ENCODE measurements at places on chromosomes 7 and 10.

GRCh38 chr7:92699560-92699959, 109.4 kb upstream of the FAM133B start:
- DNase-seq = no peak

DNA sequence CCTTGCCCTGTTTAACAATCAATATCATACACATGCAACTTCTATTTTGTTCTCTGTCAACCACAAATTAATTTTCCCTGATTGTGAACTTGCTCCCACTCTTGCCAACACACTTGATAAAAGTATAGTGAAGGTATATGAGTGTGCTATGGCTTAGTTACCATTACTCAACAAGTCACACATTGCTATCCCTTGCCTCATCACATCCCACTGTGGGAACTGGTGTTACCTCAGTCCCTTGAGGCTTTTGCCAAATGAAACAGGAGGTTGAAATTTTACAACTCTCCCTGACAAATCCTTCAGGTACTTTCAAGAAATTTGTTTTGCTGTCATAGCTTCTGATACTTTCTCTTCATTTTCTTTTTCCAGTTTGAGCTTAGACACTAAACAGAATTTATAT, 472.5 kb upstream of the SEMA3D start:
- no peak for DNase-seq

DNA sequence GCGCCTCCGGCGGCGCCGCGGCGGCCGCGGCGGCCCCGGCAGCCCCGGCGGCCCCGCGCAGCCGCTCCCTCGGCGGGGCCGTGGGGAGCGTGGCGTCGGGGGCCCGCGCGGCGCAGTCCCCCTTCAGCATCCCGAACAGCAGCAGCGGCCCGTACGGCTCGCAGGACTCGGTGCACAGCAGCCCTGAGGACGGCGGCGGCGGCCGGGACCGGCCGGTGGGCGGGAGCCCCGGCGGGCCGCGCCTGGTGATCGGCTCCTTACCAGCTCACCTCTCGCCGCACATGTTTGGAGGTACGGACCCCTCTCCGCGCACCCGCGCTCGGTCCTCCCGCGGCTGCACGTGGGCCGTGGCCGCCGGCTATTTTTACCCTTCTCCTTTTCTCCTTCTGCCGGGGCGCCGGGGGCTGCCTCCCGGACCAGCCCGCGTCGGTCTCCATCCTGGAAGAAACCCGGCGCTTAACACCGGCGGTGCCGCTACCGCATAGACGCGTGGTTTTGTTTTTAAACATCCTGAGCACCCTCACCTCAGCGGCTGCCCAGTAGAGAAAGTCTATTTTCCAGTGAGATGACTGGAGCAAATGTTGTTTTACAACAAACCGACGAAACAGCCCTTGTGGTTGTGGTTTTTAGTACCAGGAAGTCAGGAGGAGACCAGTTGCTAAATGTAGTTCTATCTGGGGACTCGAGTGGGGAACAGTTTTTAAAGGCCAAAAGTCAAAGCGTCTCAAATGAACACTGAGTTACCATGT, 1.3 kb downstream of the ZNRF2 start:
- peak; percentile 19 for DNase-seq

DNA sequence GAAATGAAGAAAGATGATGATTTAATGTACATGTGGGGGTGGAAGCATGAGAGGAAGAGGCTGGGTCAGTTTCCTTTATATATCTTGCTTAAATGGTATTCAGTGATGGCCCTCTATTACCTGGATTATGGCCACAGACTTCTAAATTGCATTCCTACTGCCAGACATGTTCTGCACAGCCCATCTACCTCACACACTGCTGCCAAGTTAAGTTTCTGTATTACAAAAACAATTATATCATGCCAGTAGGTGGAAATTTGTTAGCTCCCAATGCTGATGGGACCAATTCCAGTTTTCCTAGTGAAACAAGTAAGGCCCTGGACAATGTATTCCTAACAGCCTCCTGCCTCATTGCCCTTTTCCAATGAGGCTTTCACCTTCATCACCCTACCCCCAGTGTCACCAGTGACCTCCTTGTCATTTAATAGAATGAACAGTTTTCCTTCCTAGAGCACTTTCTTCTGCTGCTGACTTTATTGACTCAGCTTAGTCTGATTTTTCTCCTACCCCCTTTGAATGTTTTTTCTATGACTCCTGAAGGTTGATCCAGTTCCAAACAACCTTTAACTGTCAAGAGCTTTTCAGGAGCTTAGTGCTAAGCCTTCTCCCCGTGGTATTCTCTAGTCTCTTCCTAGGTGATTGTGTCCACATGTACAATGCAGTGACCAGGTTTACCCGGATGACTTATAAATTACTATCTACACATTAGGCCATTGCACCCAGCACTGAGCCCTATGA, 316.6 kb upstream of the ANKRD30A start:
- DNase-seq = no peak

GRCh38 chr7:150947241-150947745, 30.8 kb downstream of the KCNH2 start:
- DNase-seq = no peak

- DNase-seq = no peak
Observed at GRCh38 chr7:80860554-80860953, 58.3 kb downstream of the SEMA3C start.

GRCh38 chr7:114439581-114439980, 25.0 kb downstream of the FOXP2 start:
- no peak for DNase-seq

GRCh38 chr7:121008816-121009215, 20.3 kb downstream of the CPED1 start:
- DNase-seq = no peak

- DNase-seq = peak; percentile 13
Observed at GRCh38 chr7:157612664-157613561, 276.1 kb downstream of the DNAJB6 start.

- DNase-seq = no peak
Observed at GRCh38 chr7:93838966-93839365, 51.6 kb downstream of the TFPI2 start.

GRCh38 chr10:123154092-123154710, at the start of gene BUB3:
BUB3 (plus strand) TSS chr10:123154402; CDS start chr10:123154918, 516 bp downstream.
- DNase-seq = peak; percentile 90

DNA sequence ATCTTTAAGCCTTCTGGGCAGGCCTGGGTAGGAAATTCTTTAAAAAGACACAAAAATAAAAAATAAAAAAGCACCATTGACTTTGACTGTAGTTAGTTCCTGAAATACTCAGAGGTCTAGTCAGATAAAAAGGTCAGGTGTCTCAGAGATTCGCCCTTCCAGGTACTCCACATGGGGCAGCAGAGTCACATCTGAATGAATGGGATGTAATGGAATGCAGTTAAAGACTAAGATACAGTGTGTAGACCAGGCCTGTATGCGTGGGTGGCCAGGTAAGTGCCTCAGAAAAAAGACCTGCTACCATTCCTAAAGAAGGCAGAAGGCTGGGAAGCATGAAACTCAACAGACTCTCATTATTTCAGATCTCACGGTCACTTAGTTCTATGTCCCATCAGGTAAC, 68.6 kb upstream of the SEM1 start:
- no peak for DNase-seq

All from stimulated activated CD4-positive, alpha-beta T cell treated with anti-CD3 and anti-CD28 coated beads, Interleukin-12 subunit alpha, Interleukin-12 subunit beta, amount 100 ng/mL, for 24 hours (primary cell).